ENCODE measurements at places on chromosomes 2 and 18.

DNA sequence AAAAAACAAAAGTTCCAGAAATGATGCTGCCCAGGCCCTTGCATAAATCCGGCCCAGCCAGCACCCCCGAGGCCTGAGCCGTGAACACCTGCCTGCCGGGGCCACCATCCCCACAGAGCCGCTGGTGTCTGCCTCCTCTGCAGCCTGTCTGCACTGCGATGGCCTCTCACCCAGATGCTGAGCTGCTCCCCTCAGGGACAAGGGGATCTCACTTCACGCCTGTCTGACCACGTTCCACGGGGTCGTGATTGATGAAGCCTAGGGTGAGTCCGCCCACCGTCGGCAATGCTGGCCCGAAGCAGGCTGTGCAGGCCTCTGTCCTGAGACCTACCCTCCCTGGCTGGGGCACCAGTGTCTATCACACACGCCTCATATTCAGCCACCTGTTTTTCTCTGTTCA, 444.2 kb downstream of the EIPR1 start:
- DNase-seq: no peak

DNA sequence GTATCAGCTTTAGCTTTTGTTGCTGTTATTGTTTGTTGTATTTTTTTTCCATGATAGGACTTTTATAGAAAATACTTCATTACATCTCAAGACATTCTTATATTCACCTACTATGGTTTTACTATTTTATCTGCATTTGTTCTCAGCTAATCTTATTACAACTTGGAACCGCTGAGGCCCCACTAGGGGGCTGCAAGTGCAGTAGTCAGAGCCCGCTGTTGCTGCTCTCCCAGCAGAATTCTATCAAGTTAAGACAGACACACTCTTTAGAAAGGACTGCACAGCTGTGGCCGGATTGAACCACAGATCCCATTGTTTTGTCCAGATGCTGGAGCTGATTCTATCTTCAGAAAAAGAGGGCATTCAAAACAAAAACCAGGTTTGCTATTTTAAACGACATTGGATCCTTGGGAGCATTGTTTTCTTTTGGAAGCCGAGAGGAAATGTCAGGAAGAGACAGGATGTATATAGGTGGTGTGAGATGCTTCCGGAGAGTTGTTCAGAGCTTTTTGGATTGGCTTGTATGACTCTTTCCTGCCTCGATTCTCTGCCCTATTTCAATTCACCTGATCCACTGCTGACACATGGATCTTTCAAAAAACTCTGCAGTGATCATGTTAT, 105.7 kb upstream of the GAREM1 start:
- no peak for DNase-seq

- DNase-seq: no peak
Measured at GRCh38 chr2:58923869-58924268, 682.7 kb upstream of the FANCL start.

DNA sequence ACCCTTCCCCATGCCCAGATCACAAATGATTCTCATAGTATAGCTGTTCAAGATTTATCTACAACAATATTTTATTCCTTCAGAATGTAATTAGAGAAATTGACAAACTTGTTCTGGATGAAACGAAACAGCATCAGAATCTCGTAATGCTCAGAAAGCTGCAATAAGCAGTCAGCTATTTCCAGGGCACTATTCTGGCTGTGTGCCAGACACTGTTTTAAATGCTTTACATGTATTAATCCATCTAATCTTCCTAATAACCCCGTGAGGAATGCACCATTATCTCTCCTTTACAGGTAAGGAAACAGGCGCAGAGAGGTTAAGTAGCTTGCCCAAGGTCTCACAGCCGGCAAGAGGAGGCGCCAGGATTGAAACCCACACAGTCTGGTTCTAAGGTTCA, 10.1 kb upstream of the LYPD6B start:
- DNase-seq: no peak

DNA sequence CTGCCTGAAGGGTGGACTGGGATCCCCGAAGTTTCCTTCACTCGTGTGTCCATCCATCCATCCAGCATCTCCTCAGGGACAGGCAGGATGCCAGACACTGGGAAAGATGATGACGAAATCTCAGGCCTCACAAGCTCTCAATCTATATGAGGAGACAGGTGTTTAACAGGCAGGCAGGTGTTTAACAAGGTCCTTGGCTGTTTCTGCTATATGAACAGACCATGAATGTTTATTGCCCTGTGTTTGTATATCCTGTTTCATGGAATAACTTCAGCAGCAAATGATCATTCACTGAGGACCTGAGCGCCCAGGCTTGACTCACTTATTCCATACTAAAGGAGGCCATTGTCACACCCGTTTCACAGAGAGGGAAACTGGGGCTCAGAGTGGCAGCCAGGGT, 685.8 kb upstream of the HS6ST1 start:
- DNase-seq: no peak

- DNase-seq: no peak
Measured at GRCh38 chr2:57330447-57330846, 716.2 kb upstream of the VRK2 start.

DNA sequence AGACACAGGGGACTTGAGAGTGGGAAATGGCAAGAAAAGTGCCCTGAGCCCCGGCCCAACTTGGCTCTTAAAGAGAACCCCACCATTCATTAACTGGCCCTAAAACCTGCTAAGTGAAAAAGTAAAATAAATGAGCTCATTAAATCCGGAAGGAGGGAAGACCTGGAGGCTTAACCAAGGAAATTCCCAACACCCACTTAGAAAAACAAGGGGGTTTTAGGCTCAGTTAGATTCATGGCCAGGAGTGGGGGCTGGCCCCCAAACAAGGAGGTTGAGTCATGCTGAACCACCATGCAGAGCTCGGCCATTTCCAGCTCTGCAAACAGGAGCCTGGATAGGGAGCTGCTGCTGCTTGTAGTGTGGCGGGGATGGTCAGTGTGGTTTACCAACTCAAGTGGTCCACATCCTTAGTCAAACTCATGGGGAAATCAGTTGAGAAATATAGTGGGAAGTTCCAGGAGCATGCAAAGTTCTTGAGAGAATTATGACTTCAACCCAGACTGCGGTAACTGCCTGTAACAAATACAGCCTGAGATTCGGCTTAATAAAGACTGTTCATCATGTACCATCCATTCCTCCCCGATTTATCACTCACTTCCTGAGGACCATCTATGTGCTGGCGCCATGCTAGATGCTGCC, 39.7 kb upstream of the MRPL19 start:
- DNase-seq: no peak

DNA sequence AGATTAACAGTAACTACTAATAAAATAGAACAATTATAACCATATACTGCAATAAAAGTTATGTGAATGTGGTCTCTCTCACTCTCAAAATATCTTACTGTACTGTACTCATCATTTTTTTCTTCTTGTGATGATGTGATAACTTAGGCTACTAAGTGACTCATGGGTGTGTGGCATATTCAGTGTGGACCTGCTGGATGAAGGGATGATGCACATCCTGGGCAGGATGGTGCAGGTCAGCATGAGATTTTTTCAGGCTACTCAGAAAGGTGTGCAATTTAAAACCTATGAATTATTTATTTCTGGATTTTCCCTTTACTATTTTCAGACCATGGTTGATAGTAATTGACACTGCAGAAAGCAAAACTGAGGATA, 90.7 kb downstream of the NCKAP5 start:
- no peak for DNase-seq

Data from activated CD4-positive, alpha-beta T cell treated with anti-CD3 and anti-CD28 coated beads, Interleukin-2, amount 50 U/mL, for 48 hours (primary cell).